ENCODE measurements at places on chromosomes 5 and 9.

GRCh38 chr9:130780865-130781504 lies 54.1 kb upstream of the ABL1 start:
- DNase-seq = peak; percentile 99

DNA sequence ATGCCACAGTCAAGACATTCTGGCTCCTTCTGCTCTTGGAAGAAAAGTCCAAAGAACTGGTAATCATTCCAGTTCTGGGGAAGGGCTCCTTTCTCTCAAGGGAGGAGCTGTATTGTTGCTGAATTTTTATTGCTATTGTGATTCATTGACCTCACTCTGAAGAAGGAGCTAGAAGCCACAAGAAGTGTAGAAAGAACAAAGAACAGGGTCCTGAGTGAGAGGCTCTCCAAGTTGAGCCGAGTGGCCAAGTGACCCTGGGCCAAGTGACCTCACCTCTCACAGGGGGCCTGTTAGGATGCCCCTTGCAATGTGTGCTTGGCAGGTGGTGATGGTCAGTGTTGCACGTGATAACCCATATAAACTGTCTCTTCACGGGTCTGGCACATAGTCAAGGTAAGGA lies 173.3 kb downstream of the FGF18 start:
- DNase-seq = peak; percentile 25

GRCh38 chr9:136848393-136849037 lies 694 bp upstream of the PHPT1 start:
- no peak for DNase-seq

- no peak for DNase-seq
Observed at GRCh38 chr9:31807574-31808256, 576.7 kb upstream of the ACO1 start.

- DNase-seq = peak; percentile 15
Observed at GRCh38 chr9:133477992-133478850, 678 bp downstream of the SLC2A6 start.

DNA sequence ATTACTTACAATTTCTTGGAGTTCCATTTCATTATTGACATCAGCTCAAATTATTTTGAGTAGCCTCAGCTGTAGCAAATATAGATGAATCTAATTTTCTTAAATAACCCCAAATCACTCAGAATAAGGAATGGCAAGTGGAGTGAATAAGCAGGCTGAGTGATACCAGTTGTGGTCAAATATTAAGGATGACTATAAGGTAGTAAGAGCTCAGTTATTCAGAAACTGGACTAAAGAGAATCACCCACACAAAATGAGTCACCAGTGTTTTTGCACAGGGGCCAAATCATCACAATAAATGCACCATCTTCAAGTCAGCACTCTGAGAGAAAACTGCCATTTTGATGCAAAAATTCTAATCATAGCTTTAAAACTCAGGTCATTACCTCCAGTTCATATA lies 128.9 kb upstream of the TARS1 start:
- DNase-seq = peak; percentile 98

- DNase-seq = no peak
Observed at GRCh38 chr5:140978260-140978659, 12.0 kb downstream of the PCDHAC2 start.

DNA sequence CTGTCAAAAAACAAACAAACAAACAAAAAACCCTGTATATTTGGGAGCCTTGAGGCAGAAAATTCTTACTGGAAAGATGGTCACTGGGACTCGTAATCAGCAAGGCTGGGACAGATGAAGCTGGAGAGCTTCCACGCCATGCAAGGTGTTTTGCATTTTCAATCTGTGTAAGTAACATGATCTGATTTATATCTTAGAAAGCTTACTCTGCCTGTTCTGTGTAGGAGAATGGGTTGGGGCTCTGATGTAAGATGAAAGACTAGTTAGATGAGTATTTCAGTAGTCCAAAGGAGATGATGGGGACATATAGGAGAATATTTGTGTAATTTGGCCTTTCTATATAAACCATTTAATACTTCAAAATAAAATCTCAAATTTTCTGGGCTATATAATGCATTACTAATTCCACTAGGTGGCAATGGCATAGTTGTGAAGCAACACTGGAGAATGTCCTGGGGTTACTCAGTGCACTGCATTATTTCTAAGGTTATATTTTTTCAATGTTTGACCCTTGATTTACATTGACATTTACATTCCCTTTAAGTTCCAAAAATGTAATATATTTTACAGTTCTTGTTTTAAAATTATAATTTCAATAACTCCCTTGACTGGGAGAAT lies 21.9 kb upstream of the FSD1L start:
- DNase-seq = peak; percentile 30

DNA sequence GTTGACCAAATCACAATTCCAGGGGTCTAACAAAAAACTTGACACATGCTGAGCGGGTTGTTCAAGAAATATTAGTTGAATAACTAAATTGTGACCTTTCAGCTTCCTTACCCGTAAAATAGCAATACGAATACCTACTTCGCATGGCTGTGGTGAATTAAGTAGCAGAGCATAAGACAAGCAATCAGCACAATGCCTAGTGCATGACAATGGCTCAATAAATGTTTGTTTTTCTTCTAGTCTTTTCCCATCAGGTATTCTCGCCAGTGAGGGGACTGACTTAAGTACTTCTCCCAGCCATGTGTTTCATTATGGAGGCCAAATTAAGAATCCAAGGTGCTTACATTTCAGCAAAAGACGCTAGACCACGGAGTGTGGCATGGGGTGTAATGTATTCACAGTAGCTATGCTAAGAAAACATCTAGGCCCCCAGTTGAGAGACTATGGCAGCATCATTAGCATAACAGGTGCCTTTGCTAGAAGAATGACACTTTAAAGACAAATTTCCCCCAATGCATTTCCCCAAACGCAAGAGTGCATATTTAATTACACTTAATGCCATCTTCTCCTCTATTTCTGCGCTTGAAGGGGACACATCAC lies 145.9 kb downstream of the ASTN2 start:
- no peak for DNase-seq

GRCh38 chr9:107732781-107733522 lies 243.4 kb upstream of the KLF4 start:
- DNase-seq = peak; percentile 66

GRCh38 chr9:125810161-125810560 lies 63.0 kb downstream of the PBX3 start:
- peak; percentile 51 for DNase-seq

- DNase-seq = no peak
Observed at GRCh38 chr9:70542311-70542931, 128.0 kb upstream of the KLF9 start.

DNA sequence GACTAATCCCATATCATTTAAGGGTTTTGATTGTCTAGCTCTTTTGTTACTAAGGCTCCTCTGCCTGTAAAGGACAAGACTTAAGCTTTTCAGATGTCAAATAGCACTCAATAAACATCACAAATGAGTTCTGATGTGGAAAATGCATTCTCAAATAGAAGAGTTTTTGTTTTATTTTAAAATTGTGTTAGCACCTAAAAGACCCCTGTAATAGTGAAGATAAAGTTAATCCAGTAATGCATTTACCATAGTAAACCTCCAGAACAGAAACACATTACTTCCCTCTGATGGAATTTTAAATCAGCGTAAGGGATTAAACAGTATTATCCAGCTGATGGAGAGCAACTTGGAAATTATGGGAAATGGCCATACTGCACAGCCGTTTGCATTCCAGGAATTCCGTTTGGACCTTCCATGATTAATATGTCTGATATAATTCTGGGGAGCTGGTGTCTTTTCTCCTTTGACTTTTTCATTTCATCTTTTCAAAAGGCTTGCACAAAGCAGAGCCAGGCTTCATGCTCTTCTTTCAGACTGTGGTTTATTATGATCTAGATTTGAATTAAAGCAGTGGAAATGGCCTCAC lies 105.6 kb downstream of the PPP2R2B start:
- peak; percentile 19 for DNase-seq

DNA sequence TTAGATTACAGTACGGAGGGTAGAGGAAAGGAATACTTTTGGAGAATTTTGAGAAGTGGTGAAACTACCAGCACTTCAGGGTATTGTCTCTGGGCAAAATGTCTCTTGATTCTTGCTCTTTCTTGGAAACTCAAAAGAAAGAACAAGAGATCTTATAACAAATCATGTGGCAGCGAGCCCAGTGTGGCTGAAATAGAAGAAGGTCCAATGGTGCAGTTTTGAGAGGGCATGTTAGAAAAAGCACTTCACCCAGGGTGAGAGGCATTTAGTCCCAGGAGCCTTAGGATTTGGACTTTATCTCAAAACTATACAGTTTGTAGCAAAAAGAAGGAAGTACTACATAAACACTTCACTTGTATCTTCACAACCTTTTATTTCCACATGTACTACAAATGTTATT lies 39.4 kb downstream of the NNT start:
- no peak for DNase-seq

All from fibroblast of skin of right biceps (primary cell).